HTR-8/SVneo (cell line): ENCODE measurements at places on chromosomes 6 and 20.

GRCh38 chr6:5567352-5567751 is 306.0 kb downstream of the FARS2 start:
- no peak for DNase-seq

DNA sequence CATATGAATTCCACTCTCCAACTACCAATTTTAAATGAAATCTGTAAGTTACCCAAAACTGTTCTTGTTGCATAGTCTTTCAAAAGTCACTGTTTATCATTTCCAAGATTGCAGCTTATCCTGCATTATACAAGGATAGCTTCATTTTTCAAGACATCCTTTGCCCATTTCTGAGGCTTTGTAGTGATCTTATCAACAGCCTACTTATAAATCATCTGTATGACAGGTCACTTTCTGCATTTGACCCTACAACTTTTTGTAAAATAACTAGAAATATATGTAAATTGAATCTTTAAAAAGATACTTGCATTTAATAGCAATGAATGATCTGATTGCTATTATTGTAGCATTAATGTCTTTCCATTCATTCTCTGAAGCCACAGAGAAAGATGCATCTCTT is 521.1 kb downstream of the UTRN start:
- no peak for DNase-seq

DNA sequence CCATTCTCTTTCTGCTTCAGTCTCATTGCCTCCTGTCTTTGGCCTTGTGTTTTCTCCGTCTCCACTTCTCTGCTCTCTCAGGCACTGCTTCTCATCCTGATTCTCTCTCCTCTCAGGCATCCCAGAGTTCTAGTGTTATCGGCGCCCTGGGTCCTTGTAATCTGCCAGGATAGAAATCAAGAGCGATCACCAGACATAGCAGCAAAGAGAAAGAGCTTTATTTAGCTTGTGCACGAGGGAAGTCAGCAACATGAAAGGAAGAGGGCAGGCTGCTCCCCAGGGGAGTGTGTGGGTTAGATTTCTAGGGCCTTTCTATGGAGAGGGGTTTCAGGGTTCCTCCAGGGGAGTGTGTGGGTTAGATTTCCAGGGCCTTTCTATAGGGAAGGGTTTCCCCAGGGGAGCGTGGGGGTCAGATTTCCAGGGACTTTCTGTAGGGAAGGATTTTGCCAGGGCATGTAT is 32.5 kb downstream of the SUN5 start:
- DNase-seq = no peak

DNA sequence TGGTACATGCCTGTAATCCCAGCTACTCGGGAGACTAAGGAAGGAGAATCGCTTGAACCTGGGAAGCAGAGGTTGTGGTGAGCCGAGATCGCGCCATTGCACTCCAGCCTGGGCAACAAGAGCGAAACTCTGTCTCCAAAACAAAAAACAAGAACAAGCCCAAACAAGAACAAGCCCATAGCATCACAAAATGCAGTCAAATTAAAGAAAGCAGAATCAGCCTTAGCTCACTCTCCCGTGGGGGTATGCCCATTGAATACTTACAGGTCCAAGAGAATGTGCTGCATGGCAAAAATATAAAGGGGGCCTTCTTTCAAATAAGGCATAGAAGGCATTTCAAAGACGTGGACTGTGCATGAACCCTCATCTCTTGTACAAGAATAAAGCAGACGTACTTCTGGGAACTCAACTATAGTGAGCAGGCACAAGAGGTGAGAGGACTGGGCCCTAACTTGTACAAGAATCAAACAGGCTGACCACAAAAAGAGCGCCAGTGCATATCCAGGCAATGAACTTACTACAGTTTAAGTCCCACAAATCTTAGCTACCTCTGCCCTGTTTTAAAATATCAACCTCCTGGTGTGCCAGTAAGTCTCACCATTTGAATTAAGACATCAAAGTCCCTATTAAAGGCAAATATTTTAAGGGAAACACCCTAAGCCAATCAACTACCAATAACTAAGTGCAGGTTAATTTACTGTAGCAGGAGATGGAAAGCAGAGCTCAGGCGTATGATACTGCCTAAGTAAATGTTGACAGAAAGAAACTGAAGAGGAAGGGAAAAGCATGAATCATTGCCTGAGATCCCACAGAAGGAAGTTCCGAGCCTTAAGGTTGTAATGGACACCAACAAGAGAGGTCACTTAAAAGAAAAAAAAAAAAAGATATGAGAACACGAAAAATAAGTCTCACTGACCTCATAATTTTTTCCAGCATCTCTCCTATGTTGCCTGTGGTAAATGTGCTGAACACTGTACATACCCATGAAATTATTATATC is 37.4 kb downstream of the TOMM6 start:
- DNase-seq = no peak

DNA sequence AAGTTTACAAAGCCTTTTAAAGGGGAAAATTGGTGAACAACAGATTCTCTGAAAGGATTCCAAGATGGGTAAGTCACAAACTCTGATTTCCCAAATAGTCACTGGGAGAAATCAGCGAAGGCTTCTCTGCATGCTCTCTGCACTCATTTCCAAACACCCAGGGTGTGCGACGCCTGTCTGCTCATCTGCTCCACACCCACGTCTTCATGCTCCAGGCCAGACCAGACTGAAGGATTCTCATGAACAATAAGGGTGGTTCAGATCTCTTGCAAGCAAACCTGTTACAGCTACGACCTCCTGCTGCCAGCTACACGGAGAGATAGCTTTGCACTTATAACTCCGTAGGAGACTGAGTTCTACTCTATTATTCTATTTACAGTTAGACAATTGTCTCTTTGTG is 1.4 kb downstream of the MC3R start:
- no peak for DNase-seq

GRCh38 chr20:18662279-18663040 is 74.6 kb downstream of the DTD1 start:
- no peak for DNase-seq

DNA sequence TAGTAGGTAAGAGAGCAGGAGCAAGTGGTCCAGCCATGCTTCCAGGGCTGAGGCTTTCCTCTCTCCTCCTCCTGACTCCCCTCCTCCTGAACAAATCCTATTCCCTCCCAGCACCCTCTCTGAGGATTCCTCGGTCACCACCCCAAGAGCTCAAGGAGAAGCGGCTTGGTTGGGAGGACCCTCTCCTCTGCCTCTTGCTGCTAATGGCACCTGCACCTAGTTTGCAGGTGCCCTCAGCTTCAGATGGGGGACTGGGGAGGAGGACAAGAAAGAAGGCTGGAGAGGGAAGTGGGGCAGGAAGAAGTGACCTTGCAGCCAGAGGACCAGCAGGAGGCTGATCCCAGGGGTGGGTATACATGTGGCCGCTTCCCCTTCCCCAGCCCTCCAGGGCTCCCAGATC is 17.5 kb downstream of the NCR2 start:
- no peak for DNase-seq

DNA sequence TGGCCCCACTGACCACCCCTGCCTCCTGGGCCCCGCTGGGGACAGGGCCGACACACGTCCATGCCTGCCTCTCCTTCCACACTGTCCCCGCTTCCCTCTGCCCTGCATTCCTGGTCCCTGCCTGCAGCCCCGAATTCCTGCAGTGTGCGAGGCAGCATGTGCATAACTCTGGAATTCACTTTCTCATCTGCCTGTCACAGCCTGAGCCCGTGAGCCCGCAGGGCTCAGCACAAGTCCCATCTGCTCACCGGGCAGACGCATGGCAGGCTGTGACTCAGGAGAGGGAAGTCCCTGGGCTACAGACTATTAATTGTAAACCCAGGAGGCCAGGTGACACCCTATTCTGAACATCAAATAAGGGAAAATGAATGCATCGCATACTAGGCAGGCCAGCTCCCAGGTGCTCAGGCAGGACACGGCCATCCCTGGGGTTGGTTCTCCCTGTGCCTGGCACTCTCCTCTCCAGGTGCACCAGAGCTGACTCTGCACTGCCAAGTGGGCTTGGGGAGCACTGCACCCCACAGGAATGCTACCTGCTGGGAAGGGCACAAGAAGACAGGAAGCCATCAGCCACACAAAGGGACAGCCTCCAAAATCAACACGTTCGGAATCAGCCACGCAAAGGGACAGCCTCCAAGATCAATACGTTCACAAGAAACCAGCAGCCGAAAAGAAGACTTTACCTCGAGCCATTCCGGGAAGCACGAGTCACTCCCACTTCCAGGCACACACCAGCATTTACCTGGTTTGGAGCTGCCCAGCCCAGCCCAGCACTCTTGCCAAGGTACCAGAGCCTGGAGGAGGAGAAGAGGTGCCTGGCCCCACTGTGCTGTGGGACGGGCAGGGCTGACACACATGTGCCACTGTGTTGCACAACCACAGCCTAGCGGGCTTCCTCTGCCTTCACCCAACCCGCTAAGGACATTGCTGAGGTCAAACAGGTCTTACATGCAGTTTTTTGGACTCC is 65.9 kb downstream of the DLL1 start:
- peak; percentile 69 for DNase-seq

DNA sequence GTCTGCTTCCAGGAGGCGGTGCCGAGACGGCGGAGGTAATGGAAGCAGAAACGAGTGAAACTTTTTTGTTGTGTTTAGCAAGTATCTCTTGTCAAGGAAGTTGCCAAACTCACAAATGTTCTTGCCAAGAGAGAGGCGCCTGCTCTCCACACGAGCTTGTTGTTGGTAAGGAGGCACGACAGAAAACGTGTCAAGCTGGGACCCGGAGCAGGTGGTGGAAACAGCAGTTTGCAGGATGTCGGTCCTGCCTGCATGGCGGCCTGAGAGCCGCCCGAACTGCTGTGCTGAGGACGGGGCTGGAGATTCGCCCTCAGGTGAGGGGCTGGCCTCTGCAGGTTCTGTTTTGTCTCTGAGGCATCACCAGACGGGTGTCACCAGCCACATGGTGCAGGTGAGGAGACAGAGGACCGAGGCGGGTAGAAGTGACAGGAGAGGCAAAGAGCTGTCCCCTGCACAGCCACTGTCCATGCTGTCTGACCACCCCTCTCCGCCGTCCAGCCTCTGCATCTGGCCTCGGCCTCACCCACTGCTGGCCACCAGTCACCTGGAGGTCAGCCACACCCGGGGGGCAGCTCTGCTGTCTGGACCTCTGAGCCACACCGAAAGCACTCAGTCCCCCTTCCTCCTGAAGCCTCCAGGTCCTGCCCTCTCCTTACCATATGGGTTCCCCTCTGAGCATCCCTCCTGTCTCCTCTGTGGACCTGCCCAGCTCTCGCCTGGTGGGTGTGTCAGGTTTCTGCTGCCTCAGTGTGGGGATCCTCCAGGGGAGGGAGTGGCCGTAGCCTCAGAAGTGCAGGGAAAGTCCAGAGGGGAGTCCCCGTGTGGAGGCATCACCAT is 261.5 kb downstream of the TAF4 start:
- DNase-seq = no peak

DNA sequence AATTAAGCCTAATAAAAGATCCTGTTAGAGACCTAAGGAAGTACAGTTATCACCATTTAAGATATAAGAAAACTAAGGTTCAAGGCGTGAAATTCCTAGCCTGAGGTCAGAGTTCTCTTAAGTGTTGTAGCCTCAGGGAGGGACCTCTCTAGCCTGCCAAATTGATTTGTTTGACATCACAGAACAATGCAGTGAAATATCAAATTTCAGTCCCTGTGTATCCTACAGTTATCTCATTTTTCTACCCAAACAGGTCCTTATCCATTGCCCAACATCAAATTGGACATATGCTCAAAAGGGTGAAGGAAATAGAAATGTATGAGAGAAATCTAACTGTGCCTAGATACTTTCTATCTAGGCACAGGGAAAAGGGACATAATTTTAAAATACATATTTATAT is 63.0 kb downstream of the NCOA7 start:
- DNase-seq = no peak

DNA sequence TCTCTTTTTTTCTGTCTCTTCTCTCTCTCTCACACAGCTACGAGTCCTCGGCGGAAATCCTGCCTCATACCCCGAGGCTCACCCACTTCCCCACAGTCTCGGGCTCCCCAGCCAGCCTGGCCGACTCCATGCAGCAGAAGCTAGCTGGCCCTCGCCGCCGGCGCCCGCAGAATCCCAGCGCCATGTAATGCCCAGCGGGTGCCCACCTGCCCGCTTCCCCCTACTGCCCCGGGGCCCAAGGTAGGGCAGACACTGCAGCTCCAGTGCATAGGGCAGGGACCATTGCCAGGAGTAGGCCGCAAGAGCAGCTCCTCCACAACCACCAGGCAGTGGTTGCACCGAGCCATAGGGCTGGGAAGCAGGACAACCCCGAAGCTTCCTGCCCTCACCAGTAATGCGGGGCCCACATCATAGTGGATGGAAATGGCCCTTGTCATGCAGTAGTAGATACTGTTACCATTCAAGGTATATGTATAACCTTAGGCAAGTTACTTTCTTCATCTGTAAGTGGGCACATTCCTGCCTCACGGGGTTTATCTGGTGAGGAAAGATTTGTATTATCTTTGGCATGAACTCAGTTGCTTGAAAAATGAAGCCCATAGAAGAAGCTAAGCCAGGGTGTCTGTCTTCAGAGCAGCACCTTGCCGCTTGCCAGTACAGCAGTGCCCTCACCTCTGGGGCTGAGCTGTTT is 36.9 kb upstream of the ID1 start:
- DNase-seq = no peak

DNA sequence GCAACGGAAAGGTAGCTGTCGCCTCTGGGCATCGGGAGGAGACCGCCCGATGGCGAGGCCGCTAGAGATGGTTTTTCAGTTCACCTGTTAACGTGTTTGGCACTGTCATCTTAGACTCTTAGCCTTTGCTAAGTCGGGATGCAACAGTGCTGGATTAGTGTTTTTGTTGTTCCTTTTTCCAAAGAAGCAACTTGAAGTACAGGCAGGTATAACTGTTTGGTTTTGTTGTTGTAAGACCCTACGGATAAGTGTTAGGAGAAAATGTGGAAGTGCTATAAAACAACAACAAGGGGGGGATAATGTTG is 723 bp downstream of the MANEA start:
- no peak for DNase-seq
